ENCODE measurements at places on chromosomes 16 and 17.

- no peak for DNase-seq
These were observed 1.6 kb downstream of the AHSP start for GRCh38 chr16:31529108-31529936.

- DNase-seq = no peak
These were observed 41.7 kb downstream of the SRL start for GRCh38 chr16:4200000-4200780.

DNA sequence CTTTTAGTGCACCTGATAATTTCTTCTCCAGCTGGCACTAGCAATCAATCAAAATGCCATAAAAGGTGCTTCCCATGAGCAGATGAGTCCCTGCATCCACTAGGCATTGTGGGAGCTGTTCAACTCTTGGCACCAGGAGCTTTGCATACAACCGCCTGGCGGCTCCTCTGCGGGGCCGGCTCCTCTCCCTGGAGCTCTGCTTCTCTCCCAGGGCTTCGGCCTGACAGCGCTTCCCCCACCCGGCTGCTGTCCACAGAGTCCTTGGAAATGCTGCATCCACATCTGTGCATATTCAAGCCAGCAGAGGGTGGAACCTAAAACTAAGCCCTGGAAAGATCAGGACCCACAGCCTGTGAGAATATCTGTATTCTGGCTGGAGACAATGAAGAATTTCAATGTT lies 62.9 kb downstream of the LMF1 start:
- no peak for DNase-seq

GRCh38 chr17:74267987-74268499 lies 6.0 kb upstream of the DNAI2 start:
- DNase-seq = no peak

GRCh38 chr17:79243603-79243990 lies 169.0 kb downstream of the ENGASE start:
- DNase-seq = no peak

- DNase-seq = no peak
These were observed 11.1 kb downstream of the BAHCC1 start for GRCh38 chr17:81406117-81406953.

DNA sequence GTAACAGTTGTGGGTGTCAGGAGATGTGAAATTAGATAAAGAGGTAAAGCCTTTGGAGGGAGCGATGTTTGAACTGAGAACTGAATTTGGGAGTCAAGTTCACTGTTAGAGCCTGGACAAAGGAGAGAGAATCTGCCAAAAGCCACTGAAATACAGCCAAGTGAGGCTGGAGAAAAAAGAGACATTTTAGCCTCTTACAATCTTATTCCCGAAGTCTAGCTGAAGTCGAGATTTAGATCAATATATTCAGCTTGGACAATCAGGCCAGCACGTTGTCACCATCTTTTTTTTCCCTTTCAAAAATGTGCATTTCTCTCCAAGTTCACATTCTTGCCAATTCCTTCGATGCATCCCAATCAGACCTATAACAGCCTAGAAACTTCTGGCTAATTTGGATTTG lies 312.2 kb downstream of the RBFOX1 start:
- no peak for DNase-seq

DNA sequence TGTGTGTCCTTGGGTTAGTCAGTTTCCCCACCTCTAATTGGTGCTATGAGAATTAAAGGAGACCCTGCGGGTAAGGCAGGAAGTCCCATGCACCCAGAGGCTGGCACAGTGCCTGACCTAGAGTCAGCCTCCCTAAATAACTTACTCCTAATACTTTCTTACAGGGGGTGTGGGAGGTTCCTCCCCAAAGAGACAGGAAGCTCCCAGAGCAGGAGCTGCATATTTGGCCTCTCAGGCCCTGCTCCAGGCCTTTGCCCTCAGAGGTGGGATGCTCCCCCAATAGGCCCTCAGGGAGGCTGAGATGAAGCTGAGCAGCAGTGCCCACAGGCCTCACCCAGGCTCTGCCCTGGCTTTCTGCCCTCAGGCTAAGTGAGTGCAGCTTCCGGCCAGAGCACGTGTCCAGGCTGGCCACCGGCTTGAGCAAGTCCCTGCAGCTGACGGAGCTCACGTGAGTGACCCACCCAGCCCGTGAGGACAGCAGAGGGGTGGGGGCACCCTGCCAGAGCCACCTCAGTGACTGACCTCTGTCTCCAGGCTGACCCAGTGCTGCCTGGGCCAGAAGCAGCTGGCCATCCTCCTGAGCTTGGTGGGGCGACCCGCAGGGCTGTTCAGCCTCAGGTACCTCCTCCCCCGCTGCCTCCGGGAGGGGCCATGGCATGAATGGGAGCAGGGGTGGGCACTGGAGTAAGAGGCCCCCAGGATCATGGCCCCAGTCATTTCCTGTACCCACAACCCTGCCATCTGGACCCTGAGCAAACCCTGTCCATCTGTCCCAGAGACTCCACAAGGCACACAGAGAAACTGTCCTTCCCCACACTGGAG lies 31.1 kb upstream of the CPNE2 start:
- DNase-seq = no peak

DNA sequence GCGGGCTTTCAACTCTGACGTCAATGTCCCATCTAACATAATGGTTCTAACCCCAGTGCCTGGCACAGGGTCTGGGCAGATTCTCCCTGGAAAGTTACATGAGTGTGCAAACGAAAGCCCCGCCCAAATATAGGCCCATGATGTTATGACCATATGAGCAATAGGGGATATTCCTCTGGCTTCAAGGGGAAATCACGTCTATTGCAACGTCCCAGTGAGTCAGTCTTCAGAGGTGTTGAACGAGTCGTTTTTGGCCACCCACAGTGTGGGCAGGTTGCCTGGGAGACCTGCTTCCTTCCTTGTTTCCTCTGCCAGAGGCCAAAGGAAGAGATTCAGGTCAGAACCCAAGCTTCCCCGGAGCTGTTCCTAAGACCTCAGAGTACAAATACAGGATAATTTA lies 30.3 kb downstream of the PIK3R5 start:
- DNase-seq = no peak

Measured in cortex of kidney (tissue), 1 donor.